Ovary (tissue), 10 donors: ENCODE measurements at places on chromosomes 11 and 22.

- no peak for DNase-seq
Observed at GRCh38 chr11:83678831-83679584, 392.8 kb upstream of the CCDC90B start.

DNA sequence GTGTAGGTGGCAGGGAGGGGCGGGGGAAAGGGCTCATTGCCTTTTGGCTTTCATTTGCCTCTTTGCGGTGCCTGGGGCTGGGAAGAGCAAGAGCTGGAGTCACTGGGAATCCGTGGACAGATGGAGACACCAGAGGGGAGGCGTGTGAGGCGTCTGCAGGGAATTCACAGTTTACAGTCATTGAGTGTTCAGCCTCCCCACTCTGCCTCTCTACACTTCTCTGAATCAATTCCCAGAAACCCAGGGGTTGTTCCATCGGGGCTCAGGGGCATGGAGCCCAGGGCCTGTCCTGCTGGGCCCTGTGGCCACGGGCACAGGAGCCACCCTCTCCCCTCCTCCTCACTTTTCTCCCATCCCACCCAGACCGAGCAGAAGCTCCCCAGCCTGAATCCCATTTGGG lies 160.5 kb upstream of the NAV2 start:
- no peak for DNase-seq

DNA sequence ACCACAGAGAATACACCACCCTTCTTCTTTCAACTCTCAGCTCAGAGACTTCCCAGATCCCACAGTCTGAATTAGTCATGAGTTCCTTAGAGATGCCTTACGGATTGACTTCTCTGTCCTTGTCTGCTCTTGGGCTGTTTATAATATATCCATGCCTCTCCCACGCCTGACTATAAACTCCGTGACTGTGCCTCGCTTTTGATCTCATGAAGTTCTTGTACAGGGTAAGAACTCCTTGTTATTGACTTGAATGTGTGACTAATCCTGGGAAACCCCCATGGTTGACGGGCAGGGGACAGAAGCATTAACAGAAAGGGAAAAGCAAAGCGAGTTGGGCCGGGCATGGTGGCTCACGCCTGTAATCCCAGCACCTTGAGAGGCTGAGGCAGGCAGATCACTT lies 62.4 kb upstream of the POU2AF1 start:
- DNase-seq = no peak

DNA sequence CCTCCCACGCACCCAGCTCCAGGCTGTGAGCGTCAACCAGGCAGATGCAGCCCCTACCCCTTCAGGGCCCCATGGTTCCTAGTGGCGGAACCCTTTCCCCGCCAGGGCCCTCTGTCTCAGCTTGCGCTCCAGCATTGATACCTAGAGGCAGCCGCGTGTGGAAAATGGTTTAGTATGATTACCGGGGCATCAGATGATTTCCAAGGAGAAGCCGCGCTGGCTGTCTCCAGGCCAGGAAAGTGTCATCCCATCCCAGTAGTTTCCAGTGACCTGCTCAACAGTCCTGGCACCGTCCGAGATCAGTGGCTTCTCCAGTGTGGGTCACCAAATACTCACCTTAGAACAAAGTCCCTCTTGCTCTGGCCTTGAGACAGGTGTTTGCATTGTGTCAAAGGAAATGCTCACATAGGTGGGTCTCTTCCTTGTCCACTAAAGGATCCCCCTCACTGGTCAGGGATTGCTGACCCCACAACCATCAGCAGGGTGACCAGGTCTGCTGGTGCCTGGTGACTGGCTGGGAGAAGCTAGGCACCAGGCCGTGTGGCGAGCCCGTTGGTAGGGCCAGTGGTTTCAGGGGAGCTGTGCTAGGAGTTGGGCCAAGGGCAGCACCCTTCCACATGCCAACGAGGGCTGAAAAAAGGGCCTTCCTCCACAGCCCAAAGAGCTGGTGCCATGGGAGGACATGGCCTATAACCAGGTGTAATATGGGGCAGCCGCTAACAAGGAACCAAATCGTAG lies 109.4 kb downstream of the MORC2 start:
- no peak for DNase-seq

- no peak for DNase-seq
Observed at GRCh38 chr11:70574725-70575347, 176.5 kb downstream of the CTTN start.

- DNase-seq = no peak
Observed at GRCh38 chr11:72953637-72954036, 139.4 kb downstream of the ATG16L2 start.

DNA sequence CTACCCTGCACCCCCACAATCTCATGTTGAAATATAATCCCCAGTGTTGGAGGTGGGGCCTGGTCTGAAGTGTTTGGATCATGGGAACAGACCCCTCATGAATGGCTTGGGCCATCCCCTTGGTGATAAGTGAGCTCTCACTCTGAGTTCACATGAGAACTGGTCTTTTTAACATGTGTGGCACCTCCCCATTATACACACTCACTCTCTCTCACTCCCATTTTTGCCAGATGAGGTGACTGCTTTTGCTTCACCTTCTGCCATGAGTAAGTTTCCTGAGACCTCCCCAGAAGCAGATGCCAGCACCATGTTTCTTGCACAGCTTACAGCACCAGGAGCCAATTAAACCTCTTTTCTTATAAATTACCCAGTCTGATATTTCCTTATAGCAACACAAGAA lies 32.1 kb upstream of the DRD2 start:
- DNase-seq = no peak

GRCh38 chr11:14190992-14191778 lies 167.8 kb downstream of the RRAS2 start:
- DNase-seq = no peak

DNA sequence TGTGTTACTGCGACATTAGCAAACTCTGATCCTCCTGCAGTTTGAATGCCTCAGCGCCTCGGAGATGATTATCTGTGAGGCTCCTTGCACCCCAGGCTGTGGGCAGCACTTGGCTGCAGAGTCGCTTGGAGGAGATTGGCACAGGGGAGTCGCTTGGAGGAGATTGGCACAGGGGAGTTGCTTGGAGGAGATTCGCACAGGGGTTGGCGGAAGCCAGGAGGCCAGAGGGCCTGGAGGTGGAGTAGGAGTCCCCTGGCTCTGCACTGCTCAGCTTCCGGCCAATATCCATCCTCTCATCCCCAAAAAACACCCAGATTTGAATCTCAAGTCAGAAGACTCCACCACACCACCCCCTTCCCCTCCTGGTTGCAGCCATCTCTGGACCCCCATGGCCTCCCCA lies 192.6 kb upstream of the NECTIN1 start:
- no peak for DNase-seq

DNA sequence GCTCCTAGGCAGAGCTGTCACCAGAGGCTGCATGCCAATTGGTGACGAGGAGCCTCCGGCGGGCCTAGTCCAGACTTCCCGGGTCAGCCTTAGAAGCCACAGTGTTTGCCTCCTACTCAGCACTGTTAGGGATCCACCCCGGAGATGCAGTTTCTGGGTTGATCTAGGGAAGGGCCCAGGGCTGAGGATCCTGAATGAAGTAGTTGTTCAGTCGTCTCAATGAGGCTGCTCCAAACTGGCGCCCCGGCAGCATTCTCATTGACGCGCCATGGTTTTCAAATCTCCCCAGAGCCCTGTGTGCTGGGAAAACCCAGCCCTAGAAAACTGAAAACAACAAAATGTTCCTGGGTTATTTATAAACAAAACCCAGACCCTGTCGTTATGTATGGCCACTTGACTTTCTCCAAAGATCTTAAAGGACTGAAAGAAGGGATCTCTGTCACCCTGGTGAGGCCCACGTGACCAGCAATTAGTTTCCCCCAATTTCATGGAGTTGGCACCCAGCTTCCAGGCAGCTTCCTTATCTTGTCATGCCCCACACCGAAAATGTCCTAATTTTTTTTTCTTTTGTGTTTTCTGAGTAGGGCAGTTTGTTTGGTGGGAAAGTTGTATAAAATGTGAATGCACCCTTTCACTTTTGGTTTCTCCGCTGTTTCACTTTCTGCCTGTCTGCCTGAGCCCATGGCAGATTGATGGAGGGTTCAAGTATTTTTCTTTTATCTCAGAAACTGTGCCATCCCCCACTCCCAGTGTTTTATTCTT lies 2.0 kb upstream of the EHD1 start:
- no peak for DNase-seq

- DNase-seq = no peak
Observed at GRCh38 chr11:33195462-33196173, 34.3 kb upstream of the CSTF3 start.

- no peak for DNase-seq
Observed at GRCh38 chr11:120956710-120957495, 67.0 kb upstream of the TBCEL start.

DNA sequence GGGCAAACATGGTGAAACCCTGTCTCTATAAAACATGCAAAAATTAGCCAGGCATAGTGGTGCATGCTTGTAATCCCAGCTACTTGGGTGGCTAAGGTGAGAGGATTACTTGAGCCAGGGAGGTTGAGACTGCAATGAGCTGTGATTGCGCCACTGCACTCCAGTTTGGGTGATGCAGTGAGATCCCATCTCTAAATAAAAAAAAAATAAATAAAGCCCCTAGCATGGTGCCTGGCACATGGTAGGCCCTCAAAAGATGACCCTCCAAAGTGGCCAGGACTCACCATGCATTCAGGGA lies 74.6 kb downstream of the PTPRJ start:
- DNase-seq = no peak

GRCh38 chr11:65430406-65431217 lies 8.0 kb downstream of the NEAT1 start:
- DNase-seq = no peak

DNA sequence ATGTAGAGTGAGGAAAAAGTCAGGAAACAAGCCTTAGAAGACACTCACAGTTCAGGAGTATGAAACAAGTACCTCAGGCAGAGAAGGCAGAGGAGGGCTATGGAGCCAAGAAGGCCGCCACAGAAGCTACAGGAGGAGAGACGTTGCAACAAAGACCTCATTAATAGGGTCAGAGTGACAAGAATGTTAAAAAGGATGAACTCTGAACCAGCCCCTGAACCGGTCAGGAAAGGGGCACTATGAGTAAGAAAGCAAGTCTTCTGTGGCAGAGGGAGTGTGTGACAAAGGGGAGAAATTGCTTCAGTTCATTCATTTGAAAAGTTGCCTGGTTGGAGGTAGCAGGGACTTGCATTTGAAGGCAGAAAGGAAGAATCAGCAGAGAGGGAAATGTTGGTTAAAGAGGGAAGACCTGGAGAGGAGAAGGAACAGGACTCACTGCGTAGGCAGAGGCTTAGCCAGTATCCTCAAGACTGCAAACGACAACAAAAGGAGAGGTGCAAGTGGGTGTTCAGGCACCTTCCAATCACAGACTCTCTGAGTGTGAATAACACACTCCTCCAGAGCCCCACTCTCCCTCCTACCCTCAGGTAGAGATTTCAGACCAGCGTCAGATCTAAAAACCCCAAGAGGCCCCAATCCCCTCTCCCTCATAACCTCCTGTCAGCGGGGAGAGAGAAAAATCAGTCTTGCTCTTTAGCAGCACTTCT lies 15.4 kb downstream of the TAGLN start:
- DNase-seq = no peak

- no peak for DNase-seq
Observed at GRCh38 chr11:118609380-118610224, 2.2 kb downstream of the PHLDB1 start.

DNA sequence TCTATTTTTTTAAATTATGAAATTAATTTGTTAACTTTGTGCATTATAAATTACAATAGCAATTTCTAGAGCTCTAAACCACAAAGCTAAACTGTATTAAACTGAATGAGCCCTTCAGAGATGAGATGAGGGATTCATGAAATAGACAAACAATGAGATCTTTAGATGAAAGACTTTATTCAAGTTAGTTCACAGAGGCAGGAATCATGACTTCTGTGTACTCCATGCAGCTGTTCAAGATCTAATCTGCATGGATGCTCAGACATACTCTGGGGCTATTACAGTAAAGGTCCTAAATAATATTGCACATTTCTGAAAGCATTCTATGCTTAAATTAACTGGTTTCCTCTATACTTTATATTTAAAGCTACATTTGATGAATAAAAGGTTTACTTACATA lies 122.7 kb downstream of the FCHSD2 start:
- DNase-seq = no peak

DNA sequence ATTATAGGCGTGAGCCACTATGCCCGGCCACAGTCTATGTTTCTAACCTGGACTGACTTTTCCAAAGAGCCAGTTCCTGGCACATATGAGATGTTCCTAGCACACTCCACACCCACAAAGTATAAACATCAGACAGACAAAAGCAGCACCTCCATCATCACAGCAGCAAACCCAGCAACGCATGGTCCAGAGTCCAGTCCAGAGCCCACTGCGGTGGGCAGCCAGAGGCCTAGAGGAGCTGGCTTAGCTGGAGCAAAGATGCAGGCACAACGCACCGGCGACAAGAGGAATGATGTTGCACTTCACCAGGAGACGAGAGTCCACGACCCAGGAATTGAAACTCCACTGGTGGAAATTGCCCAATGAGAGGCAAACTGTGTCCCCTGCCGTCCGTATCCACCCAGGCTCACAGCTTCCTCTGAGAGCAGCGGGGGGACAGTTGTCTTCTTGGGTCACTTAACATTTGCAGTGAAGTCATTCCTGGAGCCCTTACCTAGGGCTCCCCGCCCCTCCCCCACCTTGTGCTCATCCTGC lies 36.6 kb downstream of the RPS6KA4 start:
- DNase-seq = no peak

GRCh38 chr11:87859636-87860035 lies 315.6 kb downstream of the RAB38 start:
- no peak for DNase-seq

GRCh38 chr11:117814766-117815261 lies 9.7 kb downstream of the FXYD2 start:
- DNase-seq = no peak

- peak; percentile 17 for DNase-seq
Observed at GRCh38 chr11:44017443-44018126, 30.2 kb upstream of the ACCSL start.

DNA sequence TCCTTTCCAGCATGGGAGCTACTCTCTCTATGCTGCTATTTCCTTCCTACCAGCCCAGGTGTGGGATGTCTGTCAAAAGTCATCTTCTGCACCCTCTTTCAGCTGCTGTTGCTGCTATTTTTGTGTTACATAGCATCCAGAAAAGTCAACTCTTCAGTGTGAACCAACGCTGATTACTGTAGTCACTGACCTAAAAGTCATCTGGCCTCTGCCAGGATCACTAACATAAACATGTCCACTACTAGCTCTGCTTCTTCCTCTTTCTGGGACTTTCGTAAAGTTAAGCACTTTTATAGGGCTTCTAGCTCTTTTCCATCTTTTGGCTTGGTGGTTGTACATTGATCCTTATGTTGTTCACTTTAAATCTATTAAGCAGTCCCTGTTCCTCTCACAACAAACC lies 90.2 kb upstream of the CARD18 start:
- no peak for DNase-seq

GRCh38 chr22:48333323-48333763 lies 1494.3 kb downstream of the BRD1 start:
- no peak for DNase-seq
